ENCODE measurements at places on chromosomes 11 and 22. TPM values are rescaled to one million over a fixed set of nuclear protein-coding genes. Genes with fewer than 3 reads are reported as not detected.
A peak's percentile ranks its signal among the peaks of the same experiment; 100 is the strongest.

- no peak for DNase-seq
Observed at GRCh38 chr22:38911434-38911833, 39.4 kb upstream of the CBX6 start.

DNA sequence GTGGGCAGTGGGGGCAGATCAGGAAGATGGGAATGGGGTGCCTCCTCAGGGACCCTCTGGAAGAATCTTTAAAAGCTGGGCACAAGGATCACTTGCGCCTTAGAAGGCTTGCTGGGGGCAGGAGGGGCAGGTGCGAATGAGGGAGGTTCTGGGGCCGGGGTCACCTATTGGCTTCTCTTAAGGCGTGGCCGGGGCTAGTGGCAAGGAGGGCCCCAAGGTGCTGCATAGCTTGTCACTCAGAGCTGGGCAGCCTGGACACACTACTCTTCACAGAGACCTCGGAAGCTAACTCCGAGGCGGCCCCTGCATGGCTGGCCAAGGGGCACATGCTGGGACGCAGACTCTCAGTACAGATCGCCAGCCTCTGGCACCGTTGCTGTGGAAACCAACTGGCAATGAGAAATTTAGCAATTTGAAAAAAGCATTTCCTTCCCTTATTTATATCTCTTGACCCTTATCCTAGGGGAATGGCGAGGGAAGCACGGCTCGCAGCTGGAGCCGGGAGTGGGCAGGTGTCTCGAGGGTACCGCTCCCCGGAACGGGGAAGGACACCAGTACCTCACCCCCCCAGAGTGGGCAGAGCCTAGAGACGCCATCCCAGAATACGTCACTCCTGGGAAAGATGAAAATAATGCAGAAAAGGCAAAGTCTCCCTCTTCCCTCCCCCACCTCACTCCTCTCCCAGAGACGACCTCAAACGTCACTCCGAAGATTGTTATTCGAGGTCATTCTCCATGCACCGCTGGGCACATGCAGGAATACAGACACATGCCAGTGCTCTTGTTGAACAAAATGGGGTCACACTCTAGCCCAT is 188.1 kb downstream of the CTTN start:
- DNase-seq = no peak

GRCh38 chr11:65873318-65874156 is 937 bp upstream of the EFEMP2 start:
- DNase-seq = peak; percentile 95

DNA sequence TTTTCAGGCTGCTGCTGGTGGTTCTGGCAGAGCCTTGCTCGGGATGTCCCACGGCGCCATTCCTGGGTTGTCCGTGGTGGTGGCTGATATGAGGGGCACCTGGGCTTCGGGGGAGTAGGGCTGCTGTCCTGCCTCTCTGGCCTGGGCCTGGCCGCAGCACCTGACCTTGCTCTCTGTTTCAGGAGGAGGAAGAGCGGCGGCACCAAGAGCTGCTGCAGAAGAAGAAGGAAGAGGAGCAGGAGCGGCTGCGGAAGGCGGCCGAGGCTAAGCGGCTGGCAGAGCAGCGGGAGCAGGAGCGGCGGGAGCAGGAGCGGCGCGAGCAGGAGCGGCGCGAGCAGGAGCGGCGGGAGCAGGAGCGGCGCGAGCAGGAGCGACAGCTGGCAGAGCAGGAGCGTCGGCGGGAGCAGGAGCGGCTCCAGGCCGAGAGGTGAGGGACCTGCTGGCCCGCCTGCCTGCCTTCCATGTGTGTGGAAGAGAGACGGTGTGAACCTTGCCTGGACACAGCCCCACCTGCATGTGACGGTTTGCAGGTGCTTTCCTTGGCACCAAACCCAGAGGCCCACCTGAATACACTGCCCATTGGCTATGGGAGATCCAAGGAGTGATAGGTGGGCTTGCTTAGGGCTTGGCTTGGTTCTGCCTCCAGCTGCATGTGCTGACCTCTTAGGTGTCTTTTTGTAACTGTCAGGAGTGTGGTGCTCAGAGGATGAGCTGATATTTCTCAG is 22.8 kb downstream of the INCENP start:
- DNase-seq = no peak

- no peak for DNase-seq
Observed at GRCh38 chr11:1236316-1237127, 13.7 kb downstream of the MUC5B start.

DNA sequence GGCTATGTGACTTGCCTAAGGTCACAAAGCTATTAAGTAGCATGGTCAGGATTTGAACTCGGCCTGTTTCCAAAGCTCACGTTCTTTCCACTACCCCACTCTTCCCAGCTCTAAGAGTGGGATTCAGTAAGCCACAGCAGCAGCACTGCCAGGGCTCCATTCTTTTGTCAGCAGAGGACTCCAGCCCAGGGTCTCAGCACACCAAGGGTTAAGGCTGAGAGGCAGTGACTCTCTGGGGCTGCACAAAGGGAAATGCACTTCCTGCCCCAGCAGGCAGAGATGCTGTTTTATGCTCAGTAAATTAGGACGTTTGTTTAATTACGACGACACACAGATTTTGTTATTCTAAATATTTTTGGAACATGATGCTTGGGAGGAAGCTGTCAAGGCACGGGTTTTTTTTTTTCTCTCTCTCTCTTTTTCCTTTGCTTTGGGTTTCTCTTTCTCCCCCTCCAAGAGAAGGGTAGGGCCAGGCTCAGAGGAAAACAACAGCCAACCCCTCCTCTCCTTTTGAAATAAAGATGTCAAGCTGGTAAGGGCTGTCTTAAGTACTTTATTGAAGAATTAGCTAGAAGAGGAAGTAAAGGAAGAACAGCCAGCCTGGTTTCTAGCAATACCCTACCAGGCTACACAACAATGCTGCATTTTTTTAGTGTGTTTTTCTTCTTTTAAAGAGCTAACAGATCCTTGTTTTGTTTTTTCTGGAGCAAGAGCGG is 2.8 kb downstream of the MYH9 start:
- no peak for DNase-seq

DNA sequence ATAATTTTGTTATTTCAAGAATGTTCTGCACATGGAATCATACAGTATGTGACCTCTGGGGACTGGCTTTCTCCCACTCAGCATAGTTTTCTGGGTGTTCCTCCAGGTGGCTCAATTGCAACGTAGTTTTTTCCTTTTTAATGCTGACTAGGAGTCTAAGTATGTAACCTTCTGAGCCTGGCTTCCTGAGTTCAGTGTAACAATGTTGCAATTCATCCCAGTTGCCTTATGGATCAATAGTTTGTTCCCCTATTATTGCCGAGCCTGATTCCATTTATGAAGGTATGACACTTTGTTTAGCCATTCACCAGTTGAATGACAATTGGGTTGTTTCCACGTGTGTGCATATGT is 128.3 kb downstream of the CRYBB2 start:
- DNase-seq = no peak

DNA sequence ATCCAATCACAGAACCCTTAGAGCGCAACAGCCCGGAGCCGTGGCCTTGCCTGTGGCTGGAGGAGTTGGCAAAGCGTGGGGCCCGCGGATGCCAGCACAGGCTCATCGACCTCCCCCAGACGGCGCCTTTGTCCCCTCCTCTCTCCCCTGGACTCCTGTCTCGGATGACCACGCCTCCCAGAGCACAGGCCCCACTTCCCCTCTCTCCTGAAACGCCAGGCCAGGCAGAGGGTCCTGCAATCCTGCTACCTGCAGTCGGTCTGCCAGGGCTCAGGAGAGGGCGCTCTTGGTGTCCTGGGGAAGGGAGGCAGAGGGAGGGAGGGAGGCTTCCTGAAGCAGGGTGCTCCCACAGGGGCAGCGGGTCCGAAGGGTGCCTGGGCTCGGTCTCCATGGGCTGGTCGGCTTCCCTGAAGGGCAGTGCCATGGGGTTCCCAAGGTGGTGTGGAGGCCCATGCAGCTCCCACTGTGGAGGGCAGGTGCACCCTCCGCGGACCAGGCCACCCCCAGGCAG is 16.6 kb upstream of the TTLL12 start:
- no peak for DNase-seq

MYO18B gene
- polyA plus RNA-seq = 0.14 TPM

MRGPRE gene
- polyA plus RNA-seq = not detected

PPFIBP2 gene
- 38.1 TPM for polyA plus RNA-seq

- no peak for DNase-seq
Observed at GRCh38 chr11:77301510-77301909, at the start of gene GDPD4. GDPD4 (minus strand) TSS chr11:77301686; CDS start chr11:77285137, 16,549 bp downstream.

DNA sequence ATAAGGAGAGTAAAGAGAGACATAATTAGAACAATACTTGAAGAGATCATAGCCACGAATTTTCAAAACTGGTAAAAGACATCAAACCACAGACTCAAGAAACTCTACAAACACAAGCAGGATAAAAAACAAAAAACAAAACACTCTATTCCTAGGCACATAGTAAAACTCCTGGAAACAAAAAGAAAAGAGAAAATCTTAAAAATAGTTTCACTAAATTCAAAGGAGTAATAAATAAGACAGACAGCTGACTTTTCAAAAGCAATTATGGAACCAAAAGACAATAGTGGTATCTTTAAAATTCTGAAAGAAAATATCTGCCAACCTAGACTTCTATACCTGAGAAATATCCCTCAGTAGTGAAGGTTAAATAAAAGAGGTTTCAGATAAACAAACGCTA is 9.2 kb upstream of the NARS2 start:
- no peak for DNase-seq

DNA sequence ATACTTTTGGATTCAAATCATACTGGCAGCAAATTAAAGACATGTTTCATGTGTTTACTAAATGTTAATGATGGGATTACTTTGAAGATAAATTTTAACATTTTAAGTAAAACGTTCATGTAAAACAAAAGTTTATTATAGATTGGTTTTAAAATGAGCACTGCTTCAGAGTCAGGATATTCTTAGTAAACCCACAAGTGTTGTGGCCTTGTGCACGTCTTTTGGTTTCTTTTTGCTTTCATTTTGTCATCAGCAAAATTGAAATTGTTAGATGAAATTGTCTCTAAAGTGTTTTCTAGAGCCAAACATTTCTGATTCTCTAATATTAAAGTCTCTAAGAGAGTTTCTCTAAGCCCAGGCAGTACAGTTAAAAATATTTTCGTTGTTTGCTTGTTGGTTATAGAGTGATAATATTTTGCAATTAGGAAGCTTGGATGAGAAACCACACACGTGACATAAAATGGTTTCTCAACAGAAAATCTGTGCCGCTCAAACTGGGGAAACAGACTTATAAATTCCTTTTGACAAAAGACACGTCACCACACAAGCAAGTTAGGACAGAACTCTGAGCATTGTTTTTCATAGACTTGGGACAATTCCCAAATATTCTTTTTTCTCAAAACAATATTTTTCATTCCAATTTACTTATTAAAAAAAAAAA is 164.4 kb downstream of the TEAD1 start:
- no peak for DNase-seq

ART1 gene
- polyA plus RNA-seq = not detected

DNA sequence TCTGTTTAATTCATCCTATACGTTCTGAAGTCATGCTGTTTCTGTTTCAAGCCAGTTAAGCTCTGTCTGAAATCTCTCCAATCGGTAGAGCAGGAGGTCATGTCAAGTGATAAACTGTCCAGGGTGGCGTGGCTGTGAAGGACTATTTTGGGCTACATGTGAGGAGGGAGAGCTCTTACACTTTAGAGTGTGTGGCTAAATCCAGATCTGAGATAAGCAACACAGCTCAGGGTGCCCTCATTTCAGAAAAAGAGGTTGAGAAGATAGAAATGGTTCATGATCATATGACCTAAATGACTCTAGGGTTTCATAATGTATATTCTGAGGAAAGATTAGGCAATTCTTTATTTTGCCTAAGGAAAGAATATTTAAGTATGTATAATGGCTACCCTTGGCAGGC is 8.4 kb downstream of the BLID start:
- no peak for DNase-seq

- no peak for DNase-seq
Observed at GRCh38 chr22:33035272-33035863, 22.8 kb downstream of the SYN3 start.

- no peak for DNase-seq
Observed at GRCh38 chr11:73972187-73972586, 10.5 kb downstream of the UCP2 start.

DNA sequence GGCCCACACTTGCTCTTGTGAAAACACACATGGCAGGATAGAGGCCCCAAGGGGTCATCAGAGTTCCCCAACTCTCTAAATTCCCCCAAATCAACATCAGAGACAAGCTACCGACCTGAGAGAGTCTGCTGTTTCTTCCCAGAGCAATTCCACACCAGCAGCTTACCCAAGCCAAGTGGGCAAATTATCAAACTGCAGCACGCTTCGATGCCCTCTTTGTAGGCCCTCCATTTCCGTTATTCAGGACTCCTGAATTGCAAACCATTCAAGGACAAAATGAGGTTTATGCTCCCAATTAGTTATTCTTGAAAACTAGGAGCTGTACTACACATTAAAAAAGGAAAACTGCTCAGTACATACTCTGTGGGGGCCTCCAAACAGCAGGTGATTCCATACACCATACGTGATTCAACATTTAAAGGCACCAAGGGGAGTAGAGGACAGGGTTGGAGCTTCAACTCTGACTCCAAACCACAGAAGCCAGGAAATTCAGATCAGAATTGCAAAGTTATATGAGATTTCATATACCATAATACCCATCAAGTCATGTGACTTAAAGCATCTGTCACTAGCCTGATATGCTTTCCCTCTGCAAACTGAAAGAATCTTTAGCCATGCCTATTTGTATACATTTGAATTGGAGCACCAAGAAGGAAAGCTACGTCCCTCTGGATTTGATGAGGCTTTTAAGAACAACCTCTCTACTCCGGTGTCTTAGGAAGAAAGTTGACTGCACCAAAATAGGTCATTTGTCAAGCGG is 234.8 kb downstream of the CADM1 start:
- no peak for DNase-seq

DNA sequence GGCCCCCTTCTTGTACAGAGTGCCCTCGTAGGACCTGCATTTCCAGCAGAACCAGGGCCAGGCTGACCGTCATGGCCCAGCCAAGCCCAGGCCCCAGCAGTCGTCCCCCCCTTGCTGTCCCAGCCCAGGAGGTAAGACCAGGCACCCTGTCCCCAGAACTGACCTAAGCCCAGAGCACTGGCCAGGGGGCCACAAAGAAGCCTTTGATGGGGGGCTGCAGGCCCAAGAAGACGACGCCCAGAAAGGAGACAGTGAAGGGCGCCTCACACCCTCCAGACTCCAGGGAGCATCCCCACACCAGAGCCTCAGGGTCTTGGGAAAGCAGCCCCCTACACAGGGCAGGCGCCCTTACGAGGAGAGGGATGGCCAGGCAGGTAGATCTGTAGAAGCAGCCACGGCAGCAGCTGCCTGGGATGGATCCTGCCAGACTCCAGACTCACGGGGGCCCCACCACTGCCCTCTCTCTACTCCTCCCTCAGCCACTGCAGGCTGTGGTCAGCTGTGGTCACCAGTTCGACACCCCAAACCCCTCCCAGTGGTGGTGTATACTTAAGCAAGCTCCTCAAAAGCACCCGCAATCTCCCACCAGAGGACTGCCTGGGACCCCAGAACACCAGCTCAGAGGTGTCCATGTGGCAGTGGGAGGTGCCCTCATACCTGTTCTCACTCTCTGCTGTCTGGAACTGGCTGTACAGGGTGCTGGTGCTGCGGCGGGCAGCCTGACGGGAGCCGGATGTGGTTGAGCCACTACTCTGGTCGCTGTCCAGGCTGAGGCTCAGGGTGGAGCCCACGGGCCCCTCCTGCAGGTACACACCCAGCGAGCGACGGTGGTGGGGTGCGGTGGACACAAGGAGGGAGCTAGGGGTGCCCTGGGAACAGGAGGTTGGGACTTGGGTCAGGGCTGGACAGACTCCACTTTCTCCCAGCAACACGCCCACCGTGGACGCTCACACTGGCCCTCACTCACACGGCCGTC is 27.0 kb downstream of the SBF1 start:
- no peak for DNase-seq

ZBTB16 gene
- polyA plus RNA-seq = 6.7 TPM
